Fibroblast of skin of back (primary cell): ENCODE measurements at places on chromosomes 1 and 21.

DNA sequence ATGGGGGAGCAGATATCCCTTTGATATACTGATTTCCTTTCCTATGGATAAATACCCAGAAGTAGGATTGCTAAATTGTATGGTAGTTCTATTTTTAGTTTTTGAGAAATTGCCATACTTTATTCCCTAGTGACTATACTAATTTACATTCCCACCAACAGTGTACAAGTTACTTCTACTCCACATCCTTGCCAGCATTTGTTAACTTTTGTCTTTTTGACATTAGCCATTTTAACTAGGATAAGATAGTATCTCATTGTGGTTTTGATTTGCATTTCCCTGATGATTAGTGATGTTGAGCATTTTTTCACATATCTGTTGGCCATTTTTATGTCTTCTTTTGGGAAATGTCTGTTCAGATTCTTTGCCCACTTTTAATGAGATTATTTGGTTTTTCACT, 620.6 kb upstream of the CAMK1G start:
- no peak for DNase-seq

- no peak for DNase-seq
Observed at GRCh38 chr1:31981972-31982371, 31.7 kb upstream of the KHDRBS1 start.

- DNase-seq: peak; percentile 94
Observed at GRCh38 chr1:39395357-39395831, 96.0 kb upstream of the BMP8A start.

- DNase-seq: peak; percentile 81
Observed at GRCh38 chr1:237873487-237874211, 17.1 kb downstream of the ZP4 start.

- no peak for DNase-seq
Observed at GRCh38 chr1:228081578-228082213, 812 bp upstream of the ARF1 start.

DNA sequence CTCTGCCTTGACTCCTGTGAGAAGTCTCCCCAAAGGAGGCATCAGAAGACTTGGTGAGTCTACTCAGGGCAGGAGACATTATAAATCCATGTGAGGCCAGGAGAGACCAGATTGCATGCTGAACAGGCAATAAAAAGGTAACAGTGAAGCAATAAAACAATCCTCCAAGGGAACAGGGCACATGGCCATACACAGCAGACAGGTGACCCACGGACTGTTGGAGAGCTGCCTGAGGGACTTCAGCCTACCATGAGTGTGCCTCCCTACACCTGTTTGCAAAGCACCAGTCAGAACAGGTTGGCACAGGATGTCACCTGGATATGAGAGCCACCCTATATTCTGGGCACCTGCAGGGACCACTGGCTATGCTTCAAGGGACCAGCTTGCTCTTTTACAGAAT, 67.6 kb downstream of the MAB21L3 start:
- DNase-seq: no peak

- DNase-seq: no peak
Observed at GRCh38 chr1:52595061-52595460, 7.1 kb upstream of the GPX7 start.

- DNase-seq: no peak
Observed at GRCh38 chr1:217983051-217983375, 302.1 kb upstream of the RRP15 start.

DNA sequence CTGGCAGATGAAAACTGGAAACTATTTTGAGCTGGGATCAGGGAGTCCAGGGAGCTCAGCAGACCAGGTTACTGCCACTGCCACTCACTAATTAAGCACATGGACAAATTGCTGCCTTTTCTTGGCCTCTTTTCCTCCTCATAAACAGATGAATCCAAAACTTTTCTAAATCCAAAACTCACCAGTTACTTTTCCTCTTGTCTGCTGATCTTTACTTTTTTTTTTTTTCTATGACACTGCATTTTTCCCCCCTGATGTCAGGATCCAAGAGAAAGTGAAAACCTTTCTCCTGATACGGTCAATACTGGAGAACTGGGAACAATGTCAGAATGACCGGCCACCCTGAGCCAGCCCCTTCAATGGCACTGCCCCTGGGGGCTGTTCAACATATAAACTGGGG, 405.8 kb downstream of the DUSP10 start:
- DNase-seq: peak; percentile 55

DNA sequence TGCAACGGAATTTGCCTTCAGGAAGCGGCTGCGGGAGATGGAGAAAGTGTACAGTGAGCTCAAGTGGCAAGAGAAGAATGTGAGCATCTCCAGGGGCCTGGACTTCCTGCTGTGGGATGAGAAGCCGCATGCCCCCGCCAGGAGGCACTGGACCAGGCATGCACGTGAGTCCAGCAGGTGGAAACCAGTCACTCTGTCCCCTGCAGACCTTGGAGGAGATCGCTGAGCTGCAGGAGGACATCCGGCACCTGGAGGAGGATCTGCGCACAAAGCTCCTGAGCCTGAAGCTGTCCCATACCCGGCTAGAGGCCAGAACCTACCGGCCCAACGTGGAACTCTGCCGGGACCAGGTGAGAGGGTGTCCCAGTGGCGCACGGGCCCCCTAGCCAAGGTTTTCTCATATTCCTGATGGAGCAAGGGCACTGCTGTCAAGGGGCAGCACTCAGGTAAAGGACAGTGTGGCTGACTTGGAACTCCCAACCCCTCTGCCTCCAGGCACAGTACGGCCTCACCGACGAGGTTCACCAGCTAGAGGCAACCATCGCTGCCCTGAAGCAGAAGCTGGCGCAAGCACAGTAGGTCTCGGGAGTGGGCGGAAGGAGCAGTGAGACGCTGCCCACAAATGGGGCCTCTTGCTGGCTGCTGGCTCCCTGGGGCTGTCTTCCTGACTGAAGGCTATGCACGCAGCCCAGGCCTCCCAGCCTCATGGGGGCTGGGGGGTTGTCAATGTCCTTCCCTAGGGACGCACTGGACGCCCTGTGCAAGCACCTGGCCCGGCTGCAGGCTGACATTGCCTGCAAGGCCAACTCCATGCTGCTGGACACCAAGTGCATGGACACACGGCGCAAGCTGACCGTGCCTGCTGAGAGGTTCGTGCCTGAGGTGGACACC, 1.2 kb upstream of the ADPRS start:
- no peak for DNase-seq

DNA sequence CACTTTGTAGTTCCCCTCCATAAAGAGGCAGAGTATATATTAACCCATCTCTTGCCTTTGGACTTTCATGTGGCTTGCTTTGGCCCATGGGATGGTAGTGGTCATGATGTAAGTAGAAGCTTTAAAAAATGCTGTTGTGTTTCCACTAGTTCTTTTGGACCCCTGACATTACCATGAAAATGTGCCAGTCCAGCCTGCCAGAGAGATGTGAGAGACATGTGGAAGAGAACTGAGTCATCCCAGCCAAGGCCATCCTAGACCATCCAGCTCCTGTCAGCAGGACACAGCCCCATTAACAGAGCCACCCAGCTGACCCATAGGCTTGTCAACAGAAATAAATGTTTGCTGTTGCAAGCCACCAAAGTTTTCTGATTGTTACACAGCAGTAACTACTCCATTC, 3.9 kb upstream of the CD101 start:
- peak; percentile 21 for DNase-seq
